Activated CD4-positive, alpha-beta T cell treated with anti-CD3 and anti-CD28 coated beads, Interleukin-2, amount 10 ng/mL, durations not matched to agents 24 days and 14 days (primary cell): ENCODE measurements at places on chromosomes 16 and 17. TPM values are rescaled to one million over a fixed set of nuclear protein-coding genes. Genes with fewer than 3 reads are reported as not detected.

DNA sequence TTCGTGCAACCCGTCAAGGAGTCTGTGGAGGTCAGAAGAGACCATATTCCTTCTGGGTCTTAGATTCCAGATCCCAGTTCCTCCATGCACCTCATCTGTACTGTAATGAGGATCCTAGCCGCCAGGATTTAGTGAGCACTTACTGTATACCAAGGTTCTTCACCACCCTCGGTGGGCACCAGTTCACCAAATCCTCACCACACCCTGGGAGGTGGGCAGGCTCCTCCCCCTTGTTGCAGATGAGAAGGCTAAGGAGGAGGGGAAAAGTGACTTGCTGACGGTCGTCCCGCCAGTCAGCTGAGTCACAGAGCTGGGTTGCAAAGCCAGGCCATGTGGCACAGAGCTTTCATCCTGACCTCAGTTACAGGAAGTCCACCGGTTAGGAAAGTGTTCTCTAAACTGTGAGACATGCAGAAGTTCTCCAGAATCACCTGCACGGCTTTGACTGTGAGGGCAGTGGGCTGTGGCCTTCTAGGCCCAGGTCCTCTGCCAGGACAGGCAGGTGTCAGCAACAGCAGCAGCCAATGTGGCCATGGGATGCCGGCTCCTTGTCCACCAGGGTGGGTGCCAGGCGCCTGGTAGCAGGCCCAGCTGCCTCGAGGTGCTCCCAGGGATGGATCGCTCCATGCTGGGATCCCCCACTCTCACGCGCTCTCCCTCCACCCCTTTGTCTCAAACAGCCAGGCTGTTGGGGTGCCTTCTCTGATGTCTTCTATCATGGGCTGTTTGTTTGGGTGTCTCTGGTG is 240.3 kb upstream of the GSE1 start:
- DNase-seq: peak; percentile 66

GRCh38 chr17:78105101-78105500 is 23.5 kb downstream of the TMC6 start:
- no peak for DNase-seq

DNA sequence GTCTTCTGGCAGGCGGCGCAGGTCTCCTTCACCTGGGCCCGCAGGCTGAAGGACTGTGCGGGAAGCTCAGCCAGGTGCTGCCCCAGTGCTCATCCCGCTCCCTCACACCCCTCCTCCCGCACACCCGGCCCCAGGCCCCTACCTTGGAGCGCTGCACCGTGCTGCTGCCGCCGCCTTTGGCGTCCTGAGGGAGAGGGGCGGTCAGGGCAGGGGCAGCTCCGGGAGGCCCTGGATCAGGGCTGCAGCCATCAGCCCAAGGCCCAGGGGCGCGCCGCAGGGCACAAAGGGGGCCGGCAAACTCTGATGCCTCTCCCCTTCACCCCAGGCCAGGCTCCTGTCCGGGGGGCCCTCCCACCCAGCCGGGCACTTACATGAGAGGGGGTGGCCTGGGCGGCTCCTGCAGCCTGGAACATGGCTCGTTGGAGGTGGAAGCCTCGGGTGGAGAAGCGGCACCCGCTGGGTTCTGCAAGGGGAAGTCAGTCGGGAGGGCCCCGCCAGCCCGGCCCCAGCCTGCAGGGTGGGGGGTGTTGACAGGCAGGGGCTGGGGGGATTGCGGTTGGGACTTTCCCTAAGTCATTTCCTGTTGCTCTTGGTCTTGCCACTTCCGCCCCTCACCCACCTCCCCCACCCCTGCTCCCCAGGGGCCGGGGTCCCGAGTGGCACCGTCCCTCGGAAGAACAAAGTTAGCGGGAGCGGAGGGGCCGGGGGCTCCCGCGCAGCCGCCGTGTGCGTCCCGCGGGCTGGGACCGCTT is 863 bp downstream of the LIMD2 start:
- peak; percentile 96 for DNase-seq

GRCh38 chr17:5864741-5865657 is 205.2 kb upstream of the WSCD1 start:
- no peak for DNase-seq

DNA sequence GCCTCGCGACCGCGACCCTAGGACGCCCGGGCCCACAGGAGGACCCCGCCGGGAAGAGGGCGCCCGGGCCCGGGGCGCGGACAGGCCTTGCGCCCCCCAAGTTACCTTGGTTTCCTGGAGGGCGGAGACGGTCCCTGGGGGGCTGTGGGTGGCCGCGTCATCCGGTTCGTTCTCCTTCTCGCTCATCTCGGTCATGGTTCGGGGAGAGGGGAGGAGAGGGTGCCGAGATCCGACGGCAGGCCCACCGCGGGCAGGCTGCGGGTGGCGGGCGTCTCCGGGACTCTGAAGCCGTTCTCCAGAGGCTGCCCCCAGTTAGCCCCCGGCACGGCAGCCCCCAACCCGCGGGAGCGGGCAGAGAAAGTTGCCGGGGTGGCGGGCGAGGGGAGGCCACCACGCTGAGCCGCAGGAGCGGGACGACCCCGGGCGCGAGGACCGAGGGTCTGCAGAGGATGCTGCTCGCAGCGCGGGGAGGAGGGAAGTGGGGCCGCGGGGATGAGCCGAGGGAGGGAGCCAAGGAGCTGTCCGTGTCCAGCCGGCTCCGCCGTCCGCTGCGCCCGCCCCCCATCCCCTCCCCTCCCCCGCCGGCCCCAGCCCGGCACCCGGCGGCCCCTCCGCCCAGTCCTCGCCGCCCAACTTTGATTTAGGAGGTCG is at the start of gene STAC2:
TSS of gene STAC2 (minus strand) at position 638 of the 651 bp plus-strand sequence. CDS start at position 195, 443 bp downstream.
- DNase-seq: no peak

- DNase-seq: peak; percentile 93
Measured at GRCh38 chr17:17641621-17642409, 39.4 kb upstream of the RAI1 start.

- DNase-seq: no peak
Measured at GRCh38 chr16:66262253-66263167, 104.0 kb upstream of the CDH5 start.

DNA sequence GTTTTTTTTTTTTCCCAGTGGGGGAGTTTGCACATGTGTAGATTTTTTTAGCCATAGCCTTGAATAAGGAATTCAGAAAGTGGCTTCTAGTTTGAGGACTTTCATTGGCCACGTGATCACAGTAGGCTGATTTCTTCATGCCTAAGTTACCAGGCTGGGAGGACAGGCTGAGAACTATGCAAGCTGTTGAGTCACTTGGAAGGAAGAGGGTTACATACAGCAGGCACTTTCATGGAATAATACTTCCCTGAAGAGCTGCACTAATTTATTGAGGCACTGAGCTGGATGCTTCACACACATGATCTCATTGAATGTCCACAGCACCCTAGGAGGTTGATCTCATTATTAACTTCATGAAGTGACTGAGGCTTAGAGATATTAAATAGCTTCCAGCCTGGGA is 22.8 kb downstream of the PRKCB start:
- DNase-seq: no peak

- peak; percentile 60 for DNase-seq
Measured at GRCh38 chr16:4316864-4317531, 1.1 kb downstream of the GLIS2 start.

DNA sequence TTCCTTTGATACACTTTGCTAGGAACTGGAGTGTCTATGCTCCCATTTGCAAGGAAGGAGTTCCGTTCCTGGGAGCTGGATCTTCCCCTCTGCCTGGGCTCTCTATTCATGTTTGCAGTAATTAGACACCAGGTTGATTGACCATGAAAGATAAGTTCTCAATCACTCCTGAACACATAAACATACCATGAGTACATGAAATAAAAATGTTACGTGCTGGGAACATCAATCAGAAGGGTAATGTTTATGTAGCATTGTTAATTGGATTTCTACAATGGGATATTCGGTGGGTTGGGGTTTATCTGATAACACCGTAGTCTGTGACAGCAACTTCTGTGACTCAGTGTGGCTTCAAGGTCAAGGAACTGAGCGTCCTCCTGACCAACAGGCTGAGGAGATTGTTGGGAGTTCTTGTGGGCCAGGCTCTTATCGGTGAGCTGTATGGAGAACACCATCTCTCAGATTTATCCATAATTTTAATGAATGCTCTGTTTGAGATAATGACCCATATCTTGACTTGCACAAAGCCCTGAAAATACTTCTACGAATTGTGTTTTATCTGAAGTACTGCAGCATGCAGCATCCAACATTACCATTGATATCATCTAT is 136.4 kb downstream of the NPIPB5 start:
- no peak for DNase-seq

GRCh38 chr16:19167710-19168370 is at the start of gene SYT17:
TSS of gene SYT17 (plus strand) at chr16:19168240. CDS start at chr16:19168647, 407 bp downstream.
- DNase-seq: peak; percentile 83

DNA sequence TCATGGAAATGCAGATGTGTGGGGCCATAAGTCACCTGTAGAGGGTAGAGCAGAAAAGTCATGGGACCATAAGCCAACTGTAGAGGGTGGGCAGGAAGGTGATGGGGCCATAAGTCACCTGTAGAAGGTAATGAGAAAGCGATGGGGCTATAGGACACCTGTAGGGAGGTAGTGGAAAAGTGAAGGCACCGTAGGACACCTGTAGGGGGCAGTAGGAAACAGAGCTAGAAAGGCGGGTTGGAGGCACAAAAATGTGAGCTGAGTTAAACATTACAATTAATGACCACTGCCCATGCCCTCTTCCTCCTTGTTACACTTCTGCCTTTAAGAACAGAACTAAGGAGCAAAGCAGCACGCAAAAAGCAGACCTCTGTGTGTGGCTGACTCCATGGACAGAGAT is 150.1 kb downstream of the SHISA6 start:
- DNase-seq: no peak

GRCh38 chr17:48148854-48149786 is 41.6 kb downstream of the SNX11 start:
- no peak for DNase-seq

GRCh38 chr17:74049967-74050458 is 153.5 kb upstream of the RPL38 start:
- no peak for DNase-seq

GRCh38 chr17:34486761-34487160 is 92.6 kb upstream of the TMEM132E start:
- DNase-seq: no peak

DNA sequence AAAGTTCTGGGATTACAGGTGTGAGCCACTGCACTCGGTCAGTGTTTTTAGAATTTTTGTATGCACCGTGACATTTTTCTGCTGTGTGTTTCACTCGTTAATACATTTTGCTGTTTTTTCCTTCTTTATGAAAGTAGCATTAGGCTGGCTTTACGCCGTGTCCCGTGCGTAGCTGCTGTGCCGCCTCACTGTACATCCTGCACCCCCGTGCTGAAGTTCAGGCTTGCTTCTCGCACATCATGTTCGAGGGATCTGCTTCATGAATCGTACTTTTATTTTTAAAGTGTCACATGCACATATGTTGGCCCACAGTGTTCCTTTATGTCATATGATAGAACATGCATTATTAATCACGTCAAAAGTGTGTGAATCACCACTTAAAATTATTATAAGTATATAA is 84.4 kb upstream of the ZNF750 start:
- DNase-seq: no peak

GRCh38 chr17:18980682-18981334 is 23.8 kb downstream of the FAM83G start:
- DNase-seq: no peak

- no peak for DNase-seq
Measured at GRCh38 chr17:5786510-5786875, 202.2 kb upstream of the NLRP1 start.

GRCh38 chr17:17467720-17468119 is 9.1 kb upstream of the MED9 start:
- DNase-seq: no peak

DNA sequence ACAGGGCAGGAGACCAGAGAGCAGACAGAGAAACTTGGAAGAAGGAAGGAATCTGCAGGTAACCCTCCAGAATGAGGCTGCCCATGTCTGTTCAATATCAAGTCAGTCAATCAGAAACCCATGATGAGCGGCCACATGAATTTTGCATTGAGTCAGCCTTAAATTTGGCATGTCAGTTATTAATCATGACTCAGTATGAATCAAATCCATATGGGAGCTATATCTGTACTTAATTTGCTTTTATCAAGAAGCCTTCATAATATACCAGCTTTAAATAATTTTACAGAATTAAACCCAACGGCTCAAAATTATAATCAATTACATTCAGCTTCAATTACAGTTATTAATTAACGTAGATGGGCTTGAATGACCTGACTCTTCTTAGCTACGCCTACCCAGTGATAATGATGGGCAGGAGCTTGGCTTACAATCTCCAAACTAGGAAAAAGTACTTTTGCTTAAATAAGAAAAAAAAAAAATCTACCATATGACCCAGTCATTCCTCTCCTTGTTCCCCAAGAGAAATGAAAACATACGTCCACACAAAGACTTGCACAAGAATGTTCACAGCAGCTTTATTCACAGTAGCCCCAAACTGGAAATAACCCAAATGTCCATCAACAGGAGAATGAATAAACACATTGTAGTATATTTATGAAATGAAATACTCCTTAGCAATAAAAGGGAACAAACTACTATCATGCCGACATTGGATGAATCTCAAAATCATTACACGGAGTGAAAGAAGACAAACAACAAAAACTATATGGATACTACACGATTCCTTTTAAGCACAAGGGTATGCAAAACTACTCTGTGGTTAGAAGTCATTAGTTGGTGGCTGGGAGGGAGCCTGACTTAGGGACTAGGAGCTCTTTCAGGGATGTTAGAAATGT is 48.6 kb downstream of the SLC39A11 start:
- DNase-seq: no peak

DNA sequence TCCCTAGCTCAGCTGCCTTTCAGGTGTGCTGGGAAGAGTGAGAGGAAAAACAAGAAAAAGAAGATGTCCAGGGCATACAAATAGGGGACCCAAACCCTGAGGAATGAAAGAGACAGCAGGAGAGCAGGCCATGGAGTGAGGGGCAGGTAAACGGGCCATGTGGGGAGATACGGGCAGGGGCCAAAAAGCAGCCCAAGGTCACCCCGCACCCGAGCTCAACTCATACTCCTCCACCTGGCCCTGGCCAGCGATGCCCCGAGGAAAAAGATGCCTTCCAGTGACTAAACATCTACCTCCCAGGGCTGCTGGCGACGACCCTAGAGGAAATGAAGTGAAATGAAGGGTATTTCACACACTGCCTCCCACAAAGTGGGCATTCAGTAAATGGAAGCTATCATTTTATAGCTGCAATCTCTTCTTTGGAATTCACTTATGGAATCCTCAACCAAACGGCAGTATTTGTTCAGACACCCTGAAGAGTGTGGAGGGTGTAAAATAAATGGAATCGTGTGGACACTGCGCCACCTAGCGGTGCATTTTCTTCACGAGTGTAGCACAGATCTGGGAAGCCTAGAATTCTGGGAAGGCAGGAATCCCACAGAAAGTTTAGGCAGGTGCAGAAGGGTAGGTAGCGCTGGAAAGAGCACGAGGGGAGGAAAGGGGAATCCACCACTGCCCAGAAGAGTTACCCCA is 14.9 kb downstream of the ELAC2 start:
- peak; percentile 81 for DNase-seq

The ASPHD1 gene
- total RNA-seq: 4.4 and 4.8 TPM in 2 replicates

The RND2 gene
- total RNA-seq: 0.07 TPM in 2 replicates

The TOX3 gene
- total RNA-seq: not detected in 2 replicates

The KRTAP4-3 gene
- total RNA-seq: not detected in 2 replicates

The MYH8 gene
- total RNA-seq: not detected in 2 replicates

The GCGR gene
- total RNA-seq: not detected in 2 replicates

The CHST5 gene
- total RNA-seq: 0.09 TPM in 1 of 2 replicates, not detected in the other

The CTDNEP1 gene
- total RNA-seq: 188 and 190 TPM in 2 replicates

The CD300LB gene
- total RNA-seq: not detected in 2 replicates

The PSMB3 gene
- total RNA-seq: 356 and 358 TPM in 2 replicates

The KRT9 gene
- not detected in 2 replicates for total RNA-seq

The PEMT gene
- 43.6 and 45.5 TPM in 2 replicates for total RNA-seq

The LONP2 gene
- 57.3 and 58.9 TPM in 2 replicates for total RNA-seq

The MYH2 gene
- not detected in 2 replicates for total RNA-seq
